ENCODE measurements at places on chromosomes 4 and X. TPM values are rescaled to one million over a fixed set of nuclear protein-coding genes. Genes with fewer than 3 reads are reported as not detected.
A peak's percentile ranks its signal among the peaks of the same experiment; 100 is the strongest.

DNA sequence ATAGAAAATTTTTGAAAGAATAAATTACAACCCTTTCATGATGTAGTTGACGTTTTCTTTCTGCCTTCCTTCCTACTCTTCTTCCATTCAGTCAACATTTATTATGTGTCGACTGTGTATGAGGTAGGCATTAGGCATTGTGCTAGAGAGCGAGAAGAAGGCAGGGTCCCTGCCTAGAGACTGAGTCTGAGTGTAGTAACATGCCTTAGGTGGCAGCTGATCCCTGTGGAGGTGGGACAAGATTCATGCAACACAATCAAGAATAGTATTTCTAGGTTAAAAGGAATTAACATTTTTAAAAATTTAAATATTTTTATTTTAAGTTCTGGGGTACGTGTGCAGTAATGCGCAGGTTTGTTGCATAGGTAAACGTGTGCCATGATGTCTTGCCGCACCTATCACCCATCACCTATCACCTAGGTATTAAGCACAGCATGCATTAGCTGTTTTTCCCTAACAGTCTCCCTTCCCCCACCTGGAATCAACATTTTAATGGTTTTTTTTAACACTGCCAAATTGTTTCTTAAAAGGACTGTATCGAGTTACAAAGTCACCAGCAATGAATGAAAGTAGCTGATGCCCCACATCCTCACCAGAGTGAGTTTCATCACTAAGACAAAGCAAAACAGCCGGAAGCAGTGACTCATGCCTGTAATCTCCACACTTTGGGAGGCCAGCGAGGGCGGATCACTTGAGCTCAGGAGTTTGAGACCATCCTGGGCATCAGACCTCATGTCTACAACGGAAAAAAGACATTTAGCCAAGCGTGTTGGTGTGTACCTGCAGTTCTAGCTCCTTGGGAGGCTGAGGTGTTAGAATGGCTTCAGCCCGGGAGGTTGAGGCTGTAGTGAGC is 84.0 kb downstream of the WWC2 start:
- peak; percentile 91 for DNase-seq

DNA sequence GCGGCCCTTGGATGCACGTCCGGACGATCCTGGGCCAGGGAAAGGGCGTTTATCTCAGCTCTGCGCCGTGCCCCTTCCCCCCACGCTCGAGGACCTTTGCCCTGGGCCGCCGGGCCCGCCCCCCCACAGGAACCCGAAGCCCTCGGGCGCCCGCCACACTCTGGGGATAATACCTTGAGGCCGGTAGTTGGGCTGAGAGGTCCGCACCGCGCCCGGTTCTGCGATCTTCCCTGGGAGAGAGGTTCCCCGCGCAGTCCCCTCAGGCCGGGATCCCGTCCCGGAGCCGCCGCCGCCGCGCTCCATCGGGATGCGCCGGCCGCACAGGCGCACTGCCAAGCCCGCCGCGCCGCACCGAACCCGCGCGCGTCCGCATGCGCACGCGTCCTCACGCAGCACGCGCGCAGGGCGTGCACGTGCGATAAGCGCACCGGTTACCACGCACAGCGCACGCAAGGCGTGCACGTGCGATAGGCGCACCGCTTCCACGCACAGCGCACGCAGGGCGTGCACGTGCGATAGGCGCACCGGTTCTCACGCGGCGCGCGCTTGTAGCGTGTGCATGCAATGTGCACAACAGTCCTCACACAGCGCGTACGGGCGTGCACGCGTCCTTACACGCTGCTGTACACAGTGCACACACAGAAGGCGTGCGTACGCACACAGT is at the start of gene MAP7D2:
MAP7D2 (minus strand) TSS at position 331 of the 664 bp plus-strand sequence; CDS start at position 303, 28 bp downstream.
- DNase-seq, result no peak

The FAM156B gene
- total RNA-seq, result 40.1 TPM

DNA sequence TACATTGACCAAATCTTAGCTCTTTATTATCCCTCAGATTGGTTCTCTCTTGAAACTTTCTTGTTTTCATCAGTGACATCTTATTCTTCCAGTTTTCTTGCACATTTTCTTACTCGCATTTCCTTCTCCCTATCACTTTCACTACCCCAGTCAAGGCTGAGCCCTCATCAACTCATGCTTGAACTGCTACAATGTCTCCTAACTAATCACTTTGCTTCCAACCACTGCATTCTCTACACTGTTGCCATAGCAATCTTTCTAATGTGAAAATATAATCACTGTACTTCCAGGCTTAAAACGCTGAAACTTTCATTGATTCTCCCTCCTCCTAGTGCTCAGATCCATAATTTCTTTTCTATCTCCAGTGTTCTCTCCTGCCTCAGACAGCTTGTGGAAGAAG is 22.2 kb upstream of the LPAR4 start:
- DNase-seq, result no peak

- no peak for DNase-seq
Measured at GRCh38 chr4:118155516-118155915, 121.2 kb downstream of the NDST3 start.

DNA sequence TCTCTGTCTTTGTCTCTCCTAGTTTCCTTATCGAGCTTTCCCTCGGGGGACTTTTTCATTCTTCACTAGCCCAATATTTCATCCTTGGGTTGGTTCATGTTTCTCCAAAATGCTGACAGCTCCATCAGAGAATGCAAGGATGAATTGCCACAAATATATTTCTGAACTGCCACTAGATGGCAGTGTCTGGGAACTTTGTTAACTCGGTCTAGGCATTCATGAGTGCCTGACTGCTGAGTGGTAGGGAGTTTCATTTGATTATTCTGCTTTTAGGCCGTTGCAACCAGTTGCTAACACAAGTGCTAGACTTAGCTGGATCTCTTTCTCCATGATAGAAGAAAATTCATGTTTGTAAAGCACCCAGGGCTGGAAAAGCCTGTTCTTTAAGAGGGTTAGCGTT is 73.5 kb upstream of the RAP2C start:
- peak; percentile 48 for DNase-seq

- DNase-seq, result peak; percentile 35
Measured at GRCh38 chrX:34813618-34814017, 129.0 kb upstream of the FAM47B start.

The BCAP31 gene
- 211 TPM for total RNA-seq

The HTN3 gene
- not detected for total RNA-seq

The KCNIP4 gene
- not detected for total RNA-seq

DNA sequence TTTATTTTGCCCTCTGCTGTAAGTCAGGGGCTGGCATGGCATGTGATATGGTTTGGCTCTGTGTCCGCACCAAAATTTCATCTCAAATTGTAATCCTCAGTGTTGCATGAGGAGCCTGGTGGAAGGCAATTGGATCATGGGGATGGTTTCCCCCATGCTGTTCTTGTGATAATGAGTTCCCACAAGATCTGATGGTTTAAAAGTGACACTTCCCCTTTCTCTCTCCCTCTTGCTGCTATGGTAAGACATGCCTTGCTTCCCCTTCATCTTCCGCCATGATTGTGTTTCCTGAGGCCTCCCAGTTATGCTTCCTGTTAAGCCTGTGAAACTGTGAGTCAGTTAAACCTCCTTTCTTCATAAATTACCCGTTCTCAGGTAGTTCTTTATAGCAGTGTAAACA is 72.0 kb upstream of the MSX1 start:
- DNase-seq, result no peak

DNA sequence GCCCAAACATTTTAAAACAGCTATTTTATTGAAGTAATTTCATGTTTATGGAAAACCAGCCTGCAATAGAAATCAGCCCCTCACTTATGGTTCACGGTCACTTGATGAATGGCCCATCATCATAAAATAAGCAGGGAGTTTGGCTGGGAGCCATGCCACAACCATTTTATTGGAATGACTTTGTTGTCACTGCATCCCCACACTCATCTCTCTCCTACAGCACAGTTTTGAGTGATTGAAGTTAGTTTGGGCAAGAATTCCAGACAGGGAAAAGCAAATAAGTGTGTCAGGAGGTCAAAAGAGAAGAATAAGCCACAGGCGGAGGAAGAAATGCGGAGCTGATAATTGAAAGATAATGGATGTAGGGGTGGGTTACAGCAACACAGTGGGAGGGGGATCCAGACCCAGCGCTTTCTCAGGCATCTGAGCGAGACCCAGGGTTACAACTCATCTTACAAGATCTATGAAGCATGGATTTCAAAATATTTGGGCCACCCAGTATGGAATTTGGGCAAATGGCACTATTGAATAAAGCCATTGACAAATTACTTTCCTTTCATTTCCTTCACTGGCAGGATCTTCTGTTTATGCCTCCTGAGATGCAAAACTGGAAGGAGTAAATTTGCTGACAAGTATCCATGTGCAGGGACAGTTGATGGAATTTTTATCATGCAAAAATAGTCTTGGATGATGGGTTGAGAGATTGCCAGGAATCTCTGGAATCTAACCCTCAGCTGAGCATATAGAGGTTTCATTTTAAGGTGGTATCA is 100.8 kb downstream of the SHROOM3 start:
- peak; percentile 58 for DNase-seq

The KLF8 gene
- 2.2 TPM for total RNA-seq

The FAM13A gene
- total RNA-seq, result 22.3 TPM

The GPR119 gene
- not detected for total RNA-seq

DNA sequence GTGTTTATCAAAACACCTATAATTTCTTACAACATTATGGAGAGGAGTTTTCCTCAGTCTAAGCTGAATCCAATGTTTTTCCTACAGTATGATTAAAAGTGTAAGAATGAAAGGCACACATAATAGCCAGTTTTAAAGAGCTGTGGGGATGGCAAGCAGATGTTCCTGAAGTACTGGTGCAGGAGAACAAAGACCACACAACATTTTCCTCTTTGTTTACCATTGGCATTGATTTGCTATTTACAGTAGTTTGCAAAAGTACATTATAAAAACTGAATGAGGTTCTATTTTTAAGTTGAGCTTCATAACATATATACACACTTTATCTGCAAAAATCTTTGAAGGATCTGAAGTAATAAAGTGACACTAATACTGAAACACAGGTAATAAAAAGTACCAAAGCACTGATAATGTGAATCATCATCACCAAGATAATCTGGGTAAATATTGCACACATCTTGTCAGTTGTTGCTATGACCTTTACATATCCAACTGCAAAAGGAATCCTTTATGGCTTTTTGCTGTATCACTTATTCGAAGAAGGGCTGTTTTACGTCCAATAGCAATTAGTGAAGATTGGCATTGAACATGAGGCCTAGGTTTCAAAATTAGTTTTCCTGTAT is 22.5 kb downstream of the TCEAL1 start:
- no peak for DNase-seq

GRCh38 chr4:52483186-52483890 is 175.8 kb downstream of the USP46 start:
- no peak for DNase-seq

The TMPRSS11B gene
- not detected for total RNA-seq

GRCh38 chr4:38135201-38135600 is 175.0 kb downstream of the PTTG2 start:
- DNase-seq, result no peak

The TNMD gene
- not detected for total RNA-seq

The SLC6A14 gene
- not detected for total RNA-seq

DNA sequence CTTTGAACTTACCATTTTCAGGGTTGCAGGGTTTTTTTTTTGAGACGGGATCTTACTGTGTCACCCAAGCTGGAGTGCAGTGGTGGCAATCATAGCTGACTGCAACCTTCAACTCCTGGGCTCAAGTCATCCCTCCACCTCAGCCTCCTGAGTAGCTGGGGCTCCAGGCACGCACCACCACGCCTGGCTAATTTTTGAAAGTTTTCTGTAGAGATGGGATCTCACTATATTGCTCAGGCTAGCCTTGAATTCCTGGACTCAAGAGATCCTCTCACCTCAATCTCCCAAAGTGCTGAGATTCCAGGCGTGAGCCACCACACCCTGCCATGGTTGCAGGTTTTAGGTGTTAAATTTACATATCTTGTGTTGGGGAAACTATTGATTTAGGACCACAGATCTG is 64.5 kb downstream of the STOX2 start:
- no peak for DNase-seq

The OPRPN gene
- not detected for total RNA-seq

The SH3TC1 gene
- 5.0 TPM for total RNA-seq

The TMPRSS11E gene
- not detected for total RNA-seq

DNA sequence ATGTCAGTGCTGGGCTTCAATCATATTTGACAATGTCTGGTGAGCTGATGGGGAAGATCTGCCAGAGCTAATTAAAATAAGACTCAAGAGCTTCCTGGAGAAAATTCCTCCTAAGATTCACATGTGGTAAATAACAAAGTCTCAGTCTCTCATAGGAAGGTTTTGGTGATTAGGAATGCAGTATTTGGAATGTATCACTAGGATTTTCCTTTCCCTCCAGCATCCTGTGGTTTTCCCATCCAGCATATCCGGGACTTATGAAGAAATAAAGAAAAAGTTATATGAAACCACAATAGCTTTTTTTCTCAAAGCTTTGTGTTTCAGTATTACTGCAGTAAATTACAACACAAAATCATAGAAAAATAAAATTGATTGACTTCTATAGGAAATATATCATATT is 1597.1 kb downstream of the ADGRL3 start:
- no peak for DNase-seq

DNA sequence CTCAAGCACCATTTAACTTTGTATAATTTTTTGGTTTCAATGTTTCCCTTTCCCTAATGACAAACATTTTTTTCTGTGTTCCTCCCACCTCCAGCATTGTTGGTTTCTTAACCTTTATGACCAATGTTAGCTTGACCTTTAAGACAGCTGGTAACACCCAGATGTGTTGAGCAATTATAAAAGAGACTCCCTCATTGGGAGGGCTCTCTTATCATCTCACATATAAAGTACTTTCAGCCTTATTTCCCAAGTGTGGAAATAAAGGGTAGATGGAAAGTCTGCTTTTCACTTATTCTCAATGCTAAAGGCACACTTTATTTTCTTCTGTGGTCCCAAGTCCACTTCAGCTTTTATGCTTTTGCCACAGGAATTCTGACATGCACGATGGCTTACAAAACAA is 1420.4 kb downstream of the RAPGEF2 start:
- DNase-seq, result peak; percentile 71

The PRR32 gene
- not detected for total RNA-seq

The TMEM154 gene
- 0.52 TPM for total RNA-seq

GRCh38 chr4:7422151-7422897 is 12.4 kb downstream of the PSAPL1 start:
- DNase-seq, result no peak

DNA sequence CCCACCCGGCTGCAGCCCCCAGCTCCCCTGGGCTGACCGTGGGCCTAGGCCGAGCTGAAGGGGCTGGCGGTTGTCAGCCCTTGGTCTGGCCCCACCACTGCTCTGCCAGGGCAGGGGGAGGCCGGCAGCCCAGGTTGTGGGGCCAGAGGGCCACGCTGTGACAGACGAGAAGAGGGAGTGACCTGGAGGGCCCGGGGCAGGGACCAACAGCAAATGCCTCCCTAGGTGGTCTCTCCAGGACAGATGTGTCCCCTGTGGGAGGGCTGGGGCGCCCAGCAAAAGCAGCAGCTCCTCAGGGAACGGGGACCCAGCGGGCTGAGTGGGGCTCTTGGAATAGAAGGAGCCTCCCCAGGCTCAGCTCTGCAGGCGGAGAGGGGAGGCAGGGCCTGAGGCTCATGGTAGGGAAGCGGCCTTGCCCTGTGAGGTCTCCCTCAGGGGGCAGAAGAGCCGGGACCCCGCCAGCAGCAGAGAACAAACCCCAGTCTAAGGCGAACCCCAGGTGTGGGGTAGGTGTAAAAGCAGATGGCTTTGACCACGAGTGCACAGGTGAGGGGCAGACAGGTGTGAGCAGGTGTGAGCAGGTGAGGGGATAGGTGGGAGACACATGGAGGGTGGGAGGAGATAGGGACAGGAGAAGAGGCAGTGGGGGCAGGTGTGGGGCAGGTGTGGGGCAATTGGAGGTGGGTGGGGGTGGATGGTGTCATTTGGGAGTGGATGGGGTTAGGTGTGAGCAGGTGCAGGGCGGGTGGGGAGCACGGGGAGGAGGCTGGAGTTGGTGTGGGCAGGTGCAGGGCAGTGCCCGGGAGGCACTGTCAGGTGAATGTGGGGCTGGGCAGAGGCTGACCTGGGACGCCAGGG is 34.1 kb upstream of the SPON2 start:
- DNase-seq, result no peak

GRCh38 chrX:108344216-108344615 is 94.0 kb downstream of the COL4A6 start:
- no peak for DNase-seq

All from LHCN-M2 (cell line).